ENCODE measurements at places on chromosomes 11 and 22.

GRCh38 chr11:3341298-3341697 lies 37.6 kb downstream of the ZNF195 start:
- ATAC-seq = peak; percentile 85

DNA sequence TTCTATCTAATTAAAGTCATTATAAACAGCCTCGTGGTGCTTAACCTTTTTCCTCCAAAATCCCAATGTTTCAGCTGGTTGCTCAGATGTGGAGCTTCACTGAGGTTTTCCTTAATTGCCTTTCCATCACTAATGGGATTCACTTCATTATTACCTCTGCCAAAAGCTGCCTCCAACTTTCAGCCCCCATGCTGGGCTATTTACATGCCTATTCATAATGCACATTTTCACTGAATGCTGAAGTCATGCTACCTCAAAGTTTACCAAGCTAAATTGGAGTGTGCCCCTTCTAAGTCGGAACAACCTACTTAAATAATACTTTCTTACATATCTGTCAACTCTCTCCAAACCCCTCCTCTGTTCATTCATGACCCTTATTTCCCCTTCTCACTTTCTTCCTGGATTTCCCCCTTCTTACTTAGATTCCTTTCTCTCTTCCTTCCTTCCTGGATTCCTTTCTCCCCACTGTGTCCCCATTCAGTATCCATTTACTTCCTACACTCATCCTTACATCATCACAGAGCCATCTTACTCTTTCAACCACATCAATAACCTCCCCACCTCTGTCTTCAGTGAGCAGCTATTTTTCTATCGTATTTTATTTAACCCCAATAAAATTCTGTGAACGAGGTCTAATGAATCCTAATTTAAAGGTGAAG lies 887.3 kb upstream of the TENM4 start:
- ATAC-seq = no peak

DNA sequence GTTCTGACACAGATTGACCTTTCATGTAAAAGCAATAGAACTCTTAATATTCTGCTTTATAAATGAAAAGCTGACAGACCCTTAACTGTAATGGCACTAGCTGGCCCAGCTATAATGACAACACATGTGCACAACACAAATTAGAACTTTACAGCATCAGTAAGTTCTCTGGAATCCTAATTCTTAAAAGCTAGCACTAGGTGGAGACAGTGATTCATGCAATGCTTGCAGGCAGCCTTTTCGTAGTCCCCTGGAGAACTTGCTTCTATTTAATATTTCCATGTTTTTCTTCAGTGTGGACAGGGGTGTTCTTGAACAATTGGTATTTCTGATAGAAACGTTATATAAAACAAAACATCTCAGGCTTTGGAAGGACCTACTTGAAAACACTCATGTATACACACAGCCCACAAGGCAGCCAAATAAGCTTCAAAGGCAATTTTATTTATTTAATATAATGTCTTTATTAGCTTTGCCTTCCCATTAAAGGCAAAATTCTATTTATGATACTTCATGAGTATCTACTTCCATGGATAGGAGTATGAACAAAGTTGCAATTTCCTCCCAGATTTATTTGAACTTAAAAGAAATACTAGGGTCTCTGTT lies 374.3 kb upstream of the MPPED2 start:
- peak; percentile 77 for ATAC-seq

- peak; percentile 9 for ATAC-seq
Measured at GRCh38 chr11:10302359-10302743, 2.5 kb upstream of the ADM start.

- ATAC-seq = no peak
Measured at GRCh38 chr11:131038597-131038996, 122.3 kb upstream of the SNX19 start.

- ATAC-seq = no peak
Measured at GRCh38 chr11:25183411-25183810, 686.6 kb downstream of the LUZP2 start.

DNA sequence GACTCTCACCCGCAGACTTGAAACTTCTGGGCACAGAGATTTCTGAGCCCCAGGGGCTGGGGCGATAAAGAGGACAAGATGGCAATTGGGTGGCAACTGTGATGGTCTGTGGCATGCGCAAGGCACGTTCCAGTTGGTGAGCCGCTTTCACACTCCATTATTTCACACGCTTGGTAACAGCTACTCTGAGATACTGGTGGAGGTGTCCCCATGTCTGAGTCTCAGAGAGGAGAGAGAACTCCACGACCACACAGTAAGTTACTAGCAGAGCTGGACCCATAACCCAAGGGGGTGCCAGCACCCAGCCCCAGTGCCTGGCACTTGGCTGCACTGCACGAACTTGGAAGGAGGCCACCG lies 6.0 kb upstream of the KCNJ4 start:
- peak; percentile 51 for ATAC-seq

- ATAC-seq = no peak
Measured at GRCh38 chr22:33539902-33540751, 380.1 kb downstream of the LARGE1 start.

GRCh38 chr11:66450560-66450959 lies 11.9 kb upstream of the MRPL11 start:
- ATAC-seq = no peak

GRCh38 chr11:27085605-27086004 lies 45.0 kb downstream of the BBOX1 start:
- no peak for ATAC-seq

- ATAC-seq = no peak
Measured at GRCh38 chr11:69539416-69540117, 58.1 kb downstream of the LINC01488 start.
